ENCODE measurements at places on chromosomes 6 and 20.

DNA sequence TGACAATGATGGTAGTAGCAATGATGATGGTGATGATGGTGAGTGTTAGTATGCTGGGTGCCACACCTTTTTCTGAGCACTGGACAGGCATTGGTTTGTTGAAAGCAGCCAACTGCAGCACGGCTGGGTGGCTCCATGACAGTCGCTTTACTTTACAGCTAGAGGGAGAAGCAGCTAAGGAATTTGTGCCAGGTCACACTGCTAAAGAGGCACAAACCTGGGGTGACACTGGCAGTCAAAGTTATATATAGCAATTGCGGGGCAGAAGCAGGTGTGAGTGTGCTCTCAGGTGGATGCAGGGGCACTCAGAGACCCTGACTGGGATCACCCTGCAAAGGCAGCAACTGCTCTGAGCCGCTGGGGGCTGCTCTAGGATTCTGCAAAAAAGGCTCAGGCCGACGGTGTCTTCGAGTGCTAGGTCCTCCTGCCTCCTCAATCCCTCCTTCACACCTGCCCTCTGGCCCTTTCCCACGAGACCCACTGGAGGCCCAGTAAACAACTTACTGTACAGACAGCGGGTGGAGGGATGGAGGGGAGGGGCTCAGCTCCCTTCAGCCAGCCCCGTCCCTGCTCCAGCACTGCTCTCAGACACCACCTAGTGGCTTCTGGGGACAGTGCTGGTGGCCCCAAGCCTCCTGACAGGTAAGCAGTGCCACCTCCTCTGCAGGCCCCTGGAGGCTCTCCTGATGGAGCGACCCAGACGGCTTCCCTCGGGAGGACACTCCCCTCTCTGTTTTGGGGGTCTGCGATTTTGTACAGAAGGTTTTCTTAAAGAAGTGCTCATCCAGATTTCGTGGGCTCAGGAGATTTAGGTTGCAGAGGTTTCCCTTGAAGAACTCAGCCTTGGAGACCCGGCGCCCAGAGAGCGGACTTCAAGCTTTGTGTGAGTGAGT is 4.4 kb upstream of the RPS21 start:
- peak; percentile 89 for DNase-seq

GRCh38 chr6:149303468-149303867 is 14.0 kb upstream of the TAB2 start:
- DNase-seq: no peak

- DNase-seq: no peak
Measured at GRCh38 chr20:37354210-37355195, 8.6 kb downstream of the SRC start.

DNA sequence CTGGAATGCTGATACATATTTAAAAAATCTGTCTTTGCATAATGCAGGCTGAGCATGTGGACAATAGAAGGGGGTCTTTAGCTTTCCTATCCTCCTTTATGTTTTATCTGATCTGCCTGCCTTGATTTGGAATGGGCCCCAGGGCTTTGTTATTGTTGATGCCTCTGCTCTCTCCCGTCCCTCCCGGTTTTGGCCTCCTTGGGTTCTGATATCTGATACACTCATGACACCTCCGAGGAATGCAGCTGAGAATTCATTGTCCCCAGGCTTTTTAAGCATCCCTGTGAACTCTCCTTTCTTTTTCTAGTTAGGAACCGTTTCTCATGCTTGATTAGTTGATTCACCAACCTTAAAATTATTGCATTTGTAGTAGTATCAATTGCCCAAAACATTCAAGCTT is 185.5 kb upstream of the RALGAPA2 start:
- DNase-seq: no peak

DNA sequence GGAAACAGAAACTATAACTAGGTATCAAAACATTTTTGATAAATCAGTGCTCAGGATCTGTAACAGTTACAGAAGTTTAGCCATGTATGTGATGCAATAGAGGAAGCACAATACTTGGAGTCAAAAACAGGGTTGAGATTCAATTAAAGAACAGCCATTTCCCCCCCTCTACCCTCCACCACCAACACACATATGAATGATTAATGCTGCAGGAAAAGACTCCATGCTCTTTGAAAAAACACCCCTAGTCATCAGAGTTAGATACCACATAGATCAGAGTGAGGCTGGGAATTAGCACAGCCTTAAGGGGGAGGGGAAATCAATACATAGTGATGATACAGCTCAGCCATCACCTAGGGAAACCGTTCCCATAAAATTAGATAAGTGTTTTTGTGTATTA is 108.9 kb upstream of the EMILIN3 start:
- DNase-seq: no peak

- DNase-seq: no peak
Measured at GRCh38 chr20:4081421-4081820, 66.1 kb upstream of the RNF24 start.

- no peak for DNase-seq
Measured at GRCh38 chr20:50686821-50687220, 4.5 kb downstream of the RIPOR3 start.

- peak; percentile 43 for DNase-seq
Measured at GRCh38 chr20:53071833-53072232, 99.7 kb downstream of the TSHZ2 start.

DNA sequence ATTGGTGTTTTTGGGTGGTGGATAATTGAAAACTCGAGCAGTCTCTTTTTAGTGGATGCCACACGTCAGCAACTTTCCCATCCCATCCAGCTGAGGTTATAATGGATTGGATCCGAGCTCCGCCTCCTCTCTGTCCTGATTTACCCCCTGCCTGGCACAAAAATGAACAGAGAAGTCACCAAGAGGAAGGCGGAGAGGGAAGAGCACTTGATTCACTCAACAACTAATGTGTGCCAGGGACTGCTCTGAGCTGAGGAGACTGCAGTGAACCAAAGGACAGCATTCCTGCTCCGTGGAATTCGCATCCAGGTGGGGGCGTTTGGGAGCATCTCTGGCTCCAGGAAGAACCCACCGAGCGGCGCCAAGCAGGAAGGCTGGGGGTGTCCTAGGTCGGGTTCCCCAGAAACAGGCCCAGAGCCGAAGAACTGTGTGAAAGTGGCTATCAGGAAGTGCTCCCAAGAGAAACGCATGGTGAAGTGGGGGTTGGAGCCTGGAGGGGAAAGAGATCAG is 95.8 kb upstream of the NAA20 start:
- no peak for DNase-seq

DNA sequence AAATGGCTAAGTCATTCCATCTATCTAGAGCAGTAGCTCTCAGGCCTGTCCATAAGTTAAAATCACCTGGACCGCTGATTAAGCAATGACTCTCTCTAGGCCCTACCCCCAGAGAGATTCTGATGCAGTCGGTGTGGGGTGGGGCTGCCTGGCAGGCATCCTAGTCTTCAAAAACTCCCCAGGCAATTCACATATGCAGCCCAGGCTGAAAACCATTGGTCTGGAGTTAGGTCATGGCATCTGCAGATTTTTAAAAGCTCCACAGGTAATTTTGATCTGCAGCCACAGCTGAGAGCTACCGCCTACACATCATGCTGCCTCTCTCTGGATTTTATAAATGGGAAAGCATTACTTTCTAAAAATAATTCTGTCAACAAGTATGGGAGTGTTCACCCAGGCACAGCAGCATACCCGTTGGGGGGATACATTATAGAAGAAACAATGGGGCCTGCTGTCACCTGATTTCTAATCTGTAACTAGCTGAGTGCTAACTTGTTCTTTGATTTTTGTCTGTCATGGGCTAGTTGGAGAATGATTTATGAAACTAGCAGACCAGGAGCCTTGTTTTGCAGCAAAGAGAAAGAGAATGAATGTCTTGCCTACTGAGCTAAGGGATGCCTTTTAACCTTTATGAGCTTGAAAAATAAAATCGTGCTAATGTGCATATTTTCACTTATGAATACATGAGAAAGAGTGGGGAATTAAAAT is 44.1 kb upstream of the ATXN1 start:
- DNase-seq: no peak

DNA sequence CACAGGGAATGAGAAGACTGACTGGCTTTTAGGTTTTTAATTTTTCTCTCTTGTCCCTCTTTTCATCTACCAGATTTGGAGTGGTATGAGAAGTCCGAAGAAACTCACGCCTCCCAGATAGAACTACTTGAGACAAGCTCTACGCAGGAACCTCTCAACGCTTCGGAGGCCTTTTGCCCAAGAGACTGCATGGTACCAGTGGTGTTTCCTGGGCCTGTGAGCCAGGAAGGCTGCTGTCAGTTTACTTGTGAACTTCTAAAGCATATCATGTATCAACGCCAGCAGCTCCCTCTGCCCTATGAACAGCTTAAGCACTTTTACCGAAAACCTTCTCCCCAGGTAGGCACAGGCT is 644 bp downstream of the MAD2L1BP start:
- peak; percentile 32 for DNase-seq

GRCh38 chr6:6469074-6469473 is 119.4 kb upstream of the LY86 start:
- no peak for DNase-seq

GRCh38 chr20:20593447-20594170 is 118.8 kb downstream of the RALGAPA2 start:
- DNase-seq: no peak

- DNase-seq: no peak
Measured at GRCh38 chr6:124990988-124991387, 28.8 kb downstream of the RNF217 start.

DNA sequence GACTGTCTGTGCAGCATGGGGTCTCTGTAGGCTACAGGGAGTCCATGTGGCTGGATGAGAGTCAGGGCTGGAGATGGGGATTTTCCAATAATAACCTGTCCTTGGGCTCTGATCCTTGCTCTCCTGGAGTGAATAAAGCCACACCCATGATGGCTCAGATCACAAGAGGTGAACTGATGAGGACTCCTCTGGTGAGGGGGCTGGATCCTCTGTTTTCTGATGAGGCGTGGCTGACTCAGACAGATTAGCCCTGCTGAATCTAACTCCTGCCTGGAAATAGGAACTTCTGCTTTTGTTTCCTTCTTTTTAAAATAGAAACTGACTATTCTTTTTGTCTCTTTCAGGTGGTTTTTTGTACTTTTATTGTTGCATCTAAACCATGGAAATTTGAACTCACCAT is 27.0 kb downstream of the CST9L start:
- no peak for DNase-seq

- no peak for DNase-seq
Measured at GRCh38 chr6:20564269-20564668, 30.0 kb downstream of the CDKAL1 start.

DNA sequence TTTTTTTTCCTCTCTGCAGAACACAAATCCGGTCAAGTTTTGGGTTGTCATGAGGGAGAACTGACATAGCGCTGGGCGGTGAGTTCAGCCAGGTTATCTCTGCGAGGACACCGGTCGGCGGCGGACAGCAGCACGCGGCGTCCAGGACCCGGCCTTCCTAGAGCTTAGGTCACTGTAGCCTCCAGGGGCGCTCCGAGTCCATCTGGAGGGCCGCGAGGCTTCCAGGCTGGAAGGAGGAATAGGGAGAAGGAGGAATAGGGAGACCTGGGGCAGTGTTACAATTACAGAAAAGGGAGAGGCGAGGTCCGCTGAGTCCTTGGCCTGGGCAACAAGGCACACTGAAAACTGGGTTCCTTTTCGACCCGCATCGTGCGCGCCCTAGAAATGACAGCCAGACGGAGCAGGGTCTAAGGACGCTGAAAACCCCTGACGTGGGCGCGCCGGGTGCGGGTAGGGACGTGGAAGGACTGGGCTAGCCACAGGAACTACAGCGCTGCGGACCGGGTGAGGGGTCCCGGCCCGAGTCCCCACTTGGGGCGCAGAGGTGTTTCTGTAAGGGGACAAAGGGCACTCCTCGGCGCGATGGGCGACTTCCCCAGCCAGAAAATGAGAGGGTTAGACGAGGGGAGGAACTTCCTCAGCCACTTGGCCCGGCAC is 536 bp upstream of the FNDC1 start:
- no peak for DNase-seq

DNA sequence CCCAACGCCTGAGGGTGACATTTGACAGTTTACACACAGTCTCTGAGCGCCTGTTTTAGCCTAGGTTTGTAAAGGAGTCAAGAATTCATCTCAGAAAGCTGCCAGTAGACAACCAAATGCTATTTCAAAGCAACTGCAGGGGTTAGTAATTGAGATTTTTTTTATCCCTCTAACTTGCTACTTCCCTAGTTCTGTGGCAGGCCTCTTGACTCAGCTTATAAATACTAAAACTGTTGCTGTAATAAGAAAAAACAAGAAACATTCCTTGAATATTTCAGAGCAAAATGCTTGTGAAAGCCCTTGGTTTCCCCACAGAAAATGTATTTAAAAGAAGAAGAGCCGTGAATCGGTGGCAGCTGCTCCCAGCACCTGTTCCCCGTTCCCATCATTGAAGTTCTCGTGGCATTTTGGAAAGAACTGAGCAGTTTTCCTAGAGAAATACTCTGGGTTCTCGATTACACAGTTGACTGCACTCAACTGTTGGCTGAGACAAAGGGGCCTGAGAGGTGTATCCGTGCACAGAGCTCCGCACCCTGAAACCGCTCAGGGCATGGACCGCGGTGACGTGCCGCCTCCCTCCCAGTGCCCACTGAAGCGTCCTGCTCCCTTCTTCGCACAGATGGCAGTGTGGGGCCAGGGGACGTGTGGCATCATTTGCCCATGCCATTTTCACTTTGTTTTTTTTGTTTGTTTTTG is 20.9 kb downstream of the DLL1 start:
- DNase-seq: no peak

- no peak for DNase-seq
Measured at GRCh38 chr6:80508885-80509630, 402.6 kb downstream of the BCKDHB start.

DNA sequence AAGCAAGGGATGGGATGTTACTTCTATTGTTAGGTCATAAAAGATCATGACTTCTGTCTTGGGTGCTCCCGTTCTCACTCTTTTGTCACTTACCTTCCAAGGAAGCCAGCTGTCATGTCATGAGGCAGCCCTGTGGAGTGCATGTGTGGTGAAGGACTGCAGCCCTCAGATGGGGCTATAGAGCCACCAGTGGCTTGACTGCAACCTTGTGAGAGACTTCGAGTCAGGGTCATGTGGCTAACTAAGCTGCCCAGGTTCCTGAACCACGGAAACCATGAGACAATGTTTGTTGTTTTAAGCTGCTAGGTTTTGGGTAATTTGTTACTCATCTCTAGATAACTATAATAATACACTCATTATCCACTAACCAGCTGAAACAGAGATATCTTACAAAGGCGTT is 477.1 kb downstream of the BTBD3 start:
- no peak for DNase-seq

- no peak for DNase-seq
Measured at GRCh38 chr20:47561603-47562583, 60.2 kb downstream of the NCOA3 start.

- no peak for DNase-seq
Measured at GRCh38 chr20:36404435-36404978, 98.4 kb downstream of the DLGAP4 start.

DNA sequence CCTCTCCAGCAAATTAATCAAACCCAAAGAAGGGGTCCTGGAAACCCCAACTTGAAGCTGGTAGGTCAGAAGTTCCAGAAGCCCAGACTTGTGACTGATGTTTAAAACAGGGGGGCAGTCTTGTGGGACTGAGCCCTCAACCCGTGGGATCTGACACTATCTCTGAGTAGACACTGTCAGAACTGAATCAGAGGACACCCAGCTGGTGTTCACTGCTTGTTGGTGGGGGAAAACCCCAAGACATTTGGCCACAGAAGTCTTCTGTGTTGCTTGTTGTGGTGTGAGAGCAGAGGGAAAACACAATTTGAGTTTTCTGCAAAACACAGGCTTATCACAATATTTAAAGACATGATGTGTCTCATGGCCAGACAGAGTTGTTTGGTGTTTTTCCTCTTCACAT is 29.9 kb downstream of the KIF13A start:
- DNase-seq: no peak

- no peak for DNase-seq
Measured at GRCh38 chr6:17313971-17314370, 32.8 kb downstream of the RBM24 start.

Data from activated T-cell treated with anti-CD3 and anti-CD28 coated beads, Interleukin-2, amount 50 U/mL, for 48 hours (primary cell).